ENCODE measurements at places on chromosomes 2 and 18.

- DNase-seq, result no peak
Observed at GRCh38 chr2:150167711-150168110, 319.8 kb downstream of the RND3 start.

- no peak for DNase-seq
Observed at GRCh38 chr2:232310121-232310520, 68.4 kb upstream of the ALPP start.

- no peak for DNase-seq
Observed at GRCh38 chr18:67428158-67428557, 88.4 kb downstream of the DSEL start.

DNA sequence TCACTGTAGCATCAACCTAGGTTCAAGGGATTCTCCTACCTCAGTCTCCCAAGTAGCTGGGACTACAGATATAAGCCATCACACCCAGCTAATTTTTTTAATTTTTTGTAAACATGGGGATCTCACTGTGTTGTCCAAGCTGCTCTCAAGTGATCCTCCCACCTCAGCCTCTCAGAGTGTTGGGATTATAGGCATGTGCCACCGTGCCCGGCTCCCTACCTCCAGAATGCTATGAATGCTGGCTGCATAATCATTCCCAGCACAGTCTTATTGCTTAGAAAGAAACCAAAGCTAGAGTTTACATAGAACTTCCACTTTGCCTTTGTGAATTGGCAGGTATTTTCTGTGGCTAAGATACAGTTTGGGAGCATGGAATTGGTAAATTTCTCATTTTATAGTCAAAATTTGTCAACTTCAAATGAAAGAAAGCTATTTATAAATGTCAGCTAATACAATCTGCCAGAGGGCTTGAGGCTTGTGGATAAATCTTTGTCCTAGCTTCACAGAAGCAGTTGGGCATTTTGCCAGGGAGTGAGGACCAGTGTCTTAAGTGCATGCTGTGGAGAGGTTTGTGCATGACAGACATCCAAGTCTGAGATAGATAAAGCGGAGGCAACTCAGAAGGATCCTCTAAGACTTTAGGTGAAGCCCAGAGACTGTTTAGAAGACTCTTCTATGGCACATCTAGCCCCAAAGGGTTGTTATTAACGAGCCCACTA, 175.4 kb downstream of the ANTXR1 start:
- no peak for DNase-seq

DNA sequence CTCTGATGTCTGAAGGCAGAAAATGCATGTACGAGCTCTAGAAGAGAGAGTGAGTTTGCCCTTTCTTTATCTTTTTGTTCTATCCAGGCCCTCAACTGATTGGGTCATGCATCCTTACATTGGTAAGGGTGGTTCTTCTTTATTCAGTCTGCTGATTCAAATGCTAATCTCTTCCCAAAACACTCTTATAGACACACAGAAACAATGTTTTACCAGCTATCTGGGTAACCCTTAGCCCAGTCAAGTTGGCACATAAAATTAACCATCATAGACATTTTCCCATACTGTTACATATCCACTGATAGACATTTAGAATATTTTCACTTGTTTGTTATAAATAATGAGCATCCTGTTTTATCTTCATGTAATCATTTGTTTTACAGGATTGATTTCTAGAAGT, 141.2 kb downstream of the TAF4B start:
- DNase-seq, result no peak

GRCh38 chr18:398935-399630, 101.4 kb downstream of the COLEC12 start:
- no peak for DNase-seq

- DNase-seq, result no peak
Observed at GRCh38 chr2:36523153-36523552, 74.8 kb downstream of the FEZ2 start.

- no peak for DNase-seq
Observed at GRCh38 chr2:39488450-39488849, 51.4 kb upstream of the MAP4K3 start.

- DNase-seq, result no peak
Observed at GRCh38 chr2:45605116-45605515, 6.0 kb downstream of the SRBD1 start.

DNA sequence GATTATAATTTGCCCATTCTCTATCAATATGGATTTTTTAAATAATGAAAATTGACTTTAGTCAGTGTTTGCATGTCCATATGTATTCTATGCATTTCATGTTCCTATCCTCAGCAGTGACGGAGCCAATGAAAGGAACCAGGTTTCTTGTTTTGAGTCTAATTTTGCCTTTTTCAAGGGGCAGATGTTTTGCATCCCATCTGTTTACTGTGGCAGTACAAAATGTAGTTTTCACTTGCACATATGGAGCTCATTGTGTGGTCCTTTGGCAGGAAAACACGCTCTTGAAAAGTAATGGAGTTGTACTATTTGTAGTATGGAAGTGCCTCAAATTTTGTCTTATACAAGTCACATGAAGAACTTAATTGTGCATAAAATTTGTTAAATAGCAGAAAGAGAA, 127.8 kb downstream of the AGPS start:
- no peak for DNase-seq

DNA sequence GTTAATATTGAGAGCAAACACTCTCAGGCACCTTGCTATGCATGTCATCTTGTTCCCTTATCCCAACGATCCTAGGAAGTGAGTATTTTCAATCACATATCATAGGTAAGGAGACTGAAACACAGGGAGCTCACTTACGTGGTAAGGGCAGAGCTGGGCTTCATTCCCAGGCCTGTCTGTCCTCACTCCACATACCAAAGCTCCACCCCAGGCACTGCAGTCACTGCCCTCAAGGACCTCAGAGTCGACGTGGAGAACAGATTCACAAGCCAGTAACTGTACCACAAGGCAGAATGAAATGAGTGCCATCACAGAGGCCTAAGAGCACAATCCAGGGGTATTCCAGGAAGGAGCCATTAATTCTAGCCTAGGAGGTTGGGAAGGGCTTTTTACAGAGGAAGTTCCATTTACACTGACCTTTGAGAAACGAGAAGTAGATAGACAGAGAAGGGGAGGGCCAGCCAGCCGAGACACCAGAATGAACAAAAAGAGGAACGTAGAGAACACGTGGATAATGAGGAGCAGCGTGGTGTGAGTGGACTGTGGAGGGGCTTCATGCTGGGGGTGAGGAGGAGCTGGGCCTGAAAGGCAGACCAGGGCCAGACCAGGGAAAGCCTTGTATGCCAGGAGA, 48.6 kb downstream of the KIAA2012 start:
- no peak for DNase-seq

GRCh38 chr2:45809205-45809604, 157.7 kb downstream of the PRKCE start:
- DNase-seq, result no peak

DNA sequence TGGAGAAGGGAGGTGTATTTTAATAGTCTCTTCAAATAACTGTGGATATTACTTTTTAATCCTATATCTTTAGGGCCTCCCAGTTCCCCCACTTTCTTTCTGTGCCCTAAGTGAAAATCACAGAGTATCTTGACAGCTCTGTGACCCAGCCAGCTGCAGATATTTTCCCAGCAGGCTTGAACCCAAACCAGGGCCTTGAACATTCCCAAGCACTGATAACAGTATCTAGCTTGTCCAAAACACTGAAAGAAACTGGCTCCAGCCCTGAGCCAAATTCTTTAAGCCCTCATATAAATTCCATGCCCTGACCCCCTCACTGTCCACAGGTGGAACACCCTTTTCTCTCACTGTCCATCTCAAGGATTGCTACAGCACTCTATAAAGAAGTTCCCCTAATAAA, 388.1 kb upstream of the CHAC2 start:
- DNase-seq, result no peak

DNA sequence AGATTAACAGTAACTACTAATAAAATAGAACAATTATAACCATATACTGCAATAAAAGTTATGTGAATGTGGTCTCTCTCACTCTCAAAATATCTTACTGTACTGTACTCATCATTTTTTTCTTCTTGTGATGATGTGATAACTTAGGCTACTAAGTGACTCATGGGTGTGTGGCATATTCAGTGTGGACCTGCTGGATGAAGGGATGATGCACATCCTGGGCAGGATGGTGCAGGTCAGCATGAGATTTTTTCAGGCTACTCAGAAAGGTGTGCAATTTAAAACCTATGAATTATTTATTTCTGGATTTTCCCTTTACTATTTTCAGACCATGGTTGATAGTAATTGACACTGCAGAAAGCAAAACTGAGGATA, 90.7 kb downstream of the NCKAP5 start:
- DNase-seq, result no peak

DNA sequence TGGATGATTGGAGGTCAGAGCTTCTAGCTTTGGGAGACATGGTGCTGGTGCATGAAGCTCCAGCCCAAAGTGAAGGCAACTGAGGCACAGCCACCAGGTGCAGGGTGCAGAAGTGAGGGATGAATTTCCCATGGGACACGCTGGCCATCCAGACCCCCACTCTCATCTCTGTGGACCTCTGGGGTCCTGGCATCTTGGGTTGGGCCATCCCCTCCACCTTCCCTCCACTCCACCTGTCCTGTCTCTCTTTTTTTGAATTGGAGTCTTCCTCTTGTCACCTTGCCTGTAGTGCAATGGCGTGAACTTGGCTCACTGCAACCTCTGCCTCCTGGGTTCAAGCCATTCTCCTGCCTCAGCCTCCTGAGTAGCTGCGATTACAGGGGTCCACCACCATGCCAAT, 3.4 kb downstream of the NGEF start:
- DNase-seq, result no peak

DNA sequence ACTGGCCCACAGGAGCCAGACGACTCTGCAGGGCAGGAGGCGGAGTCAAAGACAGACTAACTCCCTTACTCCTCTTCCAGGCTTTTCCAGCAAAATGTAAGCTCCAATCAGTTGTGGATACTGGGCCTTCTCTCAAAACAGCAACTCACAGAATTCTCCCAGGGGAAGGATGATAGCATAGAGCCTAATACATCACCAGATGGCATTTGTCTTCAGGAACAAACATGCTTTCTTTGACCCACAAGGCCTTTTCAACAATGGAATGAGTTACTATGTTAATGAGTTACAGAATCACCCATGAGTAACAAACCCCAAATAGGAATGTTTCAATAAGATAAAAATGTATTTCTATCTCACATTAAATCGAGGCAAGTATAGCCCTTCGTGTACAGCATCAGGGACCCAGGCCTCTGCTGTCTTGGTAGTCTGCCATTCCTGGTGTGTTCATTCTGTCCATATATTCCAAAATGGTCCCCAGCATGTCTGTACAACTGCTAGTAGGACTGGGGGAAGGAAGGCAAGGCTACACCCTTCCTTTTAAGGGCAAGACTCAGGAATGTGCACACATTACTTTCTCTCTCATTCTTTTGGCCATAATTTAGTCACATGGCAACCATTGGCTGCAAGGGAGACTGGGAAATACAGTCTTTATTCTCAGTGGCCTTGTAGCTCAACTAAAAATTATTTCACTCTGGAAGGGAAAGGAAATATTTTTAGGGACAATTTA, 76.4 kb downstream of the BOD1L2 start:
- no peak for DNase-seq

DNA sequence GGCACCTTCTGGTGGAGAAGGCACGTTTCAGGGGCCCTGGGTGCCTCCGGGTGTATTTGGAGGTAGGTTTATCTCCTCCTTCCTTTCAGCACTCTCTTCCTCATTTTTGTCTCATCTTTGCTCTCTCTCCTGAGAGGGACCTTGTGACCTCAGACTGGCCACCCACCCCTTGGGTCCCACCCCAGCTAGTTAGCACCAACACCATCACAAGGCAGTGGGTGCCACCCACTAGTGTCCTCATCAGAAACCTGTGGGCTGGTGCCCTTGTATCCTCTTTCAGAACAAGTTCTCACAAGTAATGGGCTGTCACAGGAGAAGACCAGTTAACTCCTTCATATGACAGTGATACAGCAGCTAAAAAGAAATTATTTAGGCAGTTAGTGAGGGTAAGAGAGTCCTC, 196.4 kb downstream of the UXS1 start:
- no peak for DNase-seq

GRCh38 chr2:120865656-120866055, 130.0 kb downstream of the GLI2 start:
- DNase-seq, result no peak

GRCh38 chr2:112724591-112725525, 4.0 kb downstream of the NT5DC4 start:
- DNase-seq, result no peak

GRCh38 chr2:15674637-15675455, 83.2 kb downstream of the DDX1 start:
- DNase-seq, result no peak

- DNase-seq, result no peak
Observed at GRCh38 chr2:79530443-79530842, 17.6 kb downstream of the CTNNA2 start.

DNA sequence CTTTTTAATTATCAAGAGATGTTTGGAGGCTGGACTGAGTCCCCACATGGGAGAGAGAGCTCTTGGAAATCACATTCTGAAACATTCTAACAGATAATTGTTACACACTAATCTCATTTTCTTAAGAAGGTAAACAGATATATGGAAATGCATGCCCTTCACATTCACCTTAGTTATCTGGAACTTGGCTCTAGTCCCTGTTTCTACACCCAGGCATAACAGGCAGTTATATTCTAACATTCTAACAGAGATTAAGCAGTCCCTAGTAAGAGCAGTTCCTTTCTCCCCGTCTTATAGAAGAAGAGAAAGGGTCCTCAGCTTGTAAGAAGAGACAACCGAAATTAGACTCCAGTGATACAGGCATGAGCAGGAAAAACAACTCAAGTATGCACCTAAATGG, 385.4 kb downstream of the SOX11 start:
- DNase-seq, result no peak

GRCh38 chr2:163626639-163627109, 109.1 kb downstream of the FIGN start:
- DNase-seq, result no peak

DNA sequence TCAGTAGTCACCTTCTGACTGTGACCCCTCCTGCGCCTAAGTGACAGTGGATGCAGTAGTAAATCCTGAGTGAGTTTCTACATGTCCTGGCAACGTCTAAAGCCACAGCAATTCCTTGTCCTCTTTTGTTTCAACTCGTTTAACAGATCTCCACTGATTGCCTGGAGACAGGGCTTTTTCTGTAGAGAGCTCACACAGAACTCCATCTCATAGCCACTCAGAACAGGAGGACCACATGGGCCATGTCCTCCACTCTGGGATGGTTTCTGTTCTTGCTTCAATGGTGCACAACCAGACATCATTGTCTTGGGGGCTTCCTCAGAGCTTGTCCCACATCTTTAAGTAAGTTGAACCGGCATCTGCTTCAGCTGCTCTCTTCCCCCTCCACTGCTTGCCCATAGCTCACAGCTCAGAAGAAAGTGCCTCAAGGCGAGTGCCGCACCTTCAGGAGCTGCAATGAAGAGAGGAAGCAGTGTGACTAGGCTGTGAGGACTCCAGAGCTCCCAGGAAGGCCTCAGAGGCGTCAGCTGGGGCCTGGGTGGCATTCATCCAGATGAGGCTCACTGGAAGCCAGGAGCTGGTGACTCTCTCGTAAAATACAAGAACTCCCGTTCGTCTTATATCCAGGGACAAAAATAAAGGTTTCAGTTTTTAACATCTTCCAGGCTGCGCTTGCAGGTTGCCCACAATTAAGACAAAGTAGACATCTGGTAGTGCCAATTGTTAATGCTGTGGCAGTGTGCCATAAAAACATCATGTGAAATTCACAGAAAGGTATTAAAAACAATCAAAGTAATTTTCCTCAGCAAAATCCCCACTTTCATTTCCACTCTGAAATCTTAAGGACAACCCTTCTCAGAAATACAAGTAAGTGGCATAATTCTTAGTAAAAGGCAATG, 37.3 kb downstream of the ST3GAL5 start:
- no peak for DNase-seq

GRCh38 chr2:234218266-234219045, 168.0 kb downstream of the SPP2 start:
- DNase-seq, result no peak

GRCh38 chr2:8625399-8626300, 56.2 kb upstream of the ID2 start:
- no peak for DNase-seq

Measured in WTC11 (cell line).